ENCODE measurements at places on chromosomes 3 and 15.

- no peak for DNase-seq
Measured at GRCh38 chr3:138781012-138781470, 53.7 kb downstream of the PIK3CB start.

DNA sequence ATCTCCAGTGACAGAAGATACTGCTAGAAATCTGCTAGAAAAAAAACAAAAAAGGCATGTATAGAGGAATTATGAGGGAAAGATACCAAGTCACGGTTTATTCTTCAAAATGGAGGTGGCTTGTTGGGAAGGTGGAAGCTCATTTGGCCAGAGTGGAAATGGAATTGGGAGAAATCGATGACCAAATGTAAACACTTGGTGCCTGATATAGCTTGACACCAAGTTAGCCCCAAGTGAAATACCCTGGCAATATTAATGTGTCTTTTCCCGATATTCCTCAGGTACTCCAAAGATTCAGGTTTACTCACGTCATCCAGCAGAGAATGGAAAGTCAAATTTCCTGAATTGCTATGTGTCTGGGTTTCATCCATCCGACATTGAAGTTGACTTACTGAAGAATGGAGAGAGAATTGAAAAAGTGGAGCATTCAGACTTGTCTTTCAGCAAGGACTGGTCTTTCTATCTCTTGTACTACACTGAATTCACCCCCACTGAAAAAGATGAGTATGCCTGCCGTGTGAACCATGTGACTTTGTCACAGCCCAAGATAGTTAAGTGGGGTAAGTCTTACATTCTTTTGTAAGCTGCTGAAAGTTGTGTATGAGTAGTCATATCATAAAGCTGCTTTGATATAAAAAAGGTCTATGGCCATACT lies 4.0 kb downstream of the B2M start:
- no peak for DNase-seq

- no peak for DNase-seq
Measured at GRCh38 chr3:193149998-193150397, 91.0 kb upstream of the PLAAT1 start.

- no peak for DNase-seq
Measured at GRCh38 chr3:10495003-10495402, 10.4 kb downstream of the ATP2B2 start.

DNA sequence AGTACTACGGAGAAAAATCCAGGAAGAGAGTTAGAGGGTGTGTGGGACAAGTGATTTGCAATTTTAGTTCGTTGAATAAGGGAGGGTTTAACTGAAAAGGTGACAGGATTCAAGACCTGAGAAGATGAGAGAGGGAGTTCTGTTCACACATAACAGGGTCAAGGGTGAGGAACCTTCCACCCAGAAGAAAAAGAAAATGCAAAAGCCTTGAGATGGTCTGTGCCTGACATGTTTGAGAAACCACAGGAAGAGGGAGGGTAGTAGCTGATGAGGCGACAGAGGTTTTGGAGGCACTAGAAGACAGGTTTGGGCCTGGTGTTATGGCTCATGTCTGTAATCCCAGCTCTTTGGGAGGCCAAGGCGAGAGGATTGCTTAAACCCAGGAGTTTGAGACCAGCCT lies 591 bp upstream of the SLC25A20 start:
- DNase-seq: no peak

- no peak for DNase-seq
Measured at GRCh38 chr3:123476967-123477750, 28.3 kb upstream of the ADCY5 start.

DNA sequence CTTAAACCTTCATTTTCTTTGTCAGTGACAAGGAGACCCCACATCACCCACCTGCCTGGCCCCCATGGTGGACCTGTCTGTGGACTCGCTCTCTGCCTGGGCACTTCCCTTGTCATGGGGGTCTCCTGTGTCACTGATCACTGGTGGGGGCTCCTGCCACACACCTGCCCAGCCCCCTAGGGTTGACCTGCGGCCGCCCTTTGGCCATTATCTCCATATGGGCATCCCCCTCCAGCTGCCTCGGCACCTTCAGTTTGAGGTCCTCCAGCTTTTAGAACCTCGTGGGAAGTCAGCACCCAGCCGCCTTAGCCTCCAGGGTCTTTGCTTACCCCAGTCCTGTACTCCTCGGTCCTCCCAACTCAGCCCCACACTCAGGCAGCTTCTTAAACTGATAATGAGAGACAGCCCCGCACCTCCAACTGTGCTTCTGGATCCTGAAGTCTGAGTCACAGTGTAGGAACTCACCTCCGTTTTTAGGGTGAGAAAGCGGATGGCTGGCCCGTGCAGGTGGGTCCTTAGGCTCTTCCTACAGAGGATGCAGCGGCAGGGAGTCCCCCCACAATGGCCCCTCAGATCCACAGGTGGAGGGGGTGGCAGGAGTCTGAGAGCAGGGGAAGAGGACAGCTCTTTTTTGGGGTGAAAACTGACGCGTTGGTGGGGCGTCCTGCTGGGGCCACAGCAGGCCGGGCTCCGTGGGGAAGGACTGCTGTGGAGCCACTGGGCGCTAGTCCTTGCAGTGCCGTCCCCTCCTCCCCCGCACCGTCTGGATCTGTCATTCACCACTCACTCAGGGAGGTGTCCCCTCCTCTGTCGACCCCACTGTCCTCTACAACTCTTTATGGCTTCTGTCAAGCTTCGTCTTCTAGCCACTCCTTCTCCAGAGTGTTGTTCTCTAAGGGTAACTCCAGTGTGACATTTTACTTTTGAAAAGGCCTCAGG lies 8.7 kb upstream of the PRR23E start:
- DNase-seq: no peak

GRCh38 chr3:159158801-159159200 lies 356.9 kb downstream of the MFSD1 start:
- no peak for DNase-seq

DNA sequence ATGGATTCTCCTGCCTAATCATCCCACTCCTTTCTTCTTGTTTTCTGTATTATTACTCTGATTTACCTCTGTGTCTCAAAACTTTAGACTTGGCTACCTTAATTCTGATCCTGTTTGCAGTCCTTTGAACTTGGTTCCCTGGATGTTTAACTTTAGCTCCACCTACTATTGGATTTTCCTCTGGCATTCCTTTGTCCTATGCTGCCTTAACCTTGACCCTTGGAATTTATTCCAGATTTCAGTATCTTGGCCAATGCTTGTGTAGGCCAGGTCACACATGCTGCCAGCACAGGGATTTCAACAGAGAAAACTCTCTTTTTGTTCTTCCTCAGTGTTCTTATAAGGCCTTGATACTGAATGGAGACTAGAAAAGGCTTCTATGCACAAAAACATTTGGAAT lies 65.0 kb upstream of the DNAJC19 start:
- DNase-seq: no peak

DNA sequence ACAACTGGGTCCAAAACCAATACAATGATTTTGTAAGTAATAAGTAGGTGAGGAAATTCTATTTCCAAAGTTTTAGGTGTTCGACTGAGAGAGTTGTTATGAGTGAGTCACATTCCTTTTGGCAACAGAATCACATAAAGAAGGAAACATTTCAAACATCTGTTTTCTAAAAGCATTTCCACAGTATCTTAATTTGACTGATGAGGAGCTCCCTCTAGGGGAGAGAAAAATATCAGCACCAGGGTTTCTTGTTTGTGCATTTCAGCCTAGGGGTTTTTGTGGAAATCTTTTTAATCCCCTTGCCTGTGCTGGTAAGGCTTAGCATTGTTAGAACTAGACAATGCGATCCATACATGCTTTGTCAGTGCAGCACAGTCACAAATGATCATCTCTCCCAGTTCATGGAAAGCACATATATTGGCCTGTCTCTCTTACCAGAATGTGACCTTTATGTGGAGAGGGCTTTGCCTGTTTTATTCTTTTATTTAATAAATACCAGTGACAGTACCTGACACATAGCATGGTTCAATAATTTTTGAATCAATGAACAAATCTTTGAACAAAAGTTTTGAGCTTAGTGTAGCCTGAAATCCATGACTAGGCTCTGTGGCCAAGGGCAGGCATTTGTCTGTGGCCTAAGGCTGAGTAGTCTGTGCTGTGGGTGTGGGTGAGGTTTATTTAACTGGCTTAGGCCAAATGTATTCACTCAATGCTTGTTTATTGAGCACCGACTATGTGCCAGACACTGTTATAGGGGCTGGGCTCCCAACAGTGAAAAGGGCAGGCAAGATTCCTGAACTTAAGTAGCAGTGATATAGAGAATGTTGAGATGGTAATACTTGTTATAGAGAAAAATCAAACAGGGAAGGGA lies 21.1 kb upstream of the IQCF6 start:
- no peak for DNase-seq

DNA sequence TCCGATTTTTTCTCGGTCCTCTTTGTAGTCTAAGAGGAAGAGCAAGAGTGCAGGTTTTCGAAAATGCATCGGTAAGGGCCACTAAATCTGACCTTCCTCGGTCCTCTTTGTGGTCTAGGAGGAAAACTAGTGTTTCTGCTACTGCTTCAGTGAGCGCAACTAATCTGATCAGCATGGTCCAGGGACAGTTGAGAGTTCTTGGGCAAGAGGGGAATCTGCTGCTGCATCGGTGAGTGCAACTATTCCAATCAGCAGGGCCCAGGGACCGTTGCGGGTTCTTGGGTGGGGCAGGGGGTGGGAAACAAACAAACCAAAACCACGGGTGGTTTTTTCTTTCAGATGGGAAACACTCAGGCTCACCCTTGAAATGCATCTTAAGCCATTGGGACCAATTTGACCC lies 10.5 kb upstream of the OSBPL11 start:
- no peak for DNase-seq

DNA sequence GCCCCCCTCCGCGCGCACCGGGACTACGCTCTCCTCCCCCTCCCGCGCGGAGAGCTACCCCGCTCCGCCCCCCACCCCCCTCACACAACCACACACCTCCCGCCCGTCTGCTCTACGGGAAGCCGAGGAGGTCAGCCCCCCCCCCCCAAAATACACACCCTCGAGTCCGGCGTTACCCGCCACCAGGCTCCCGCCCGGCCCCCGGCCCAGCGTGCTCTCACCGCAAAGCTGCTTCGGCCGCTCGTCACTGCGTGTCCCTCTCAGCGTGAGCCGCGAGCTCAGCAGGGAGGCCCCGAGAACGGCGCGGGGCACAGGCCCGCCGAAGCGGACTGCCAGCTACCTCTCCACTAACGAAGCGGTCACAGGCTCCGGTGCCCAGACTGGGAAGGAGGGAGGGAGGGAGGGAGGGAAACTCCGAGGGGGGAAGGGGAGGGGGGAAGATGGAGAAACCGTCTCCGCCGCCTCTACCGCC lies 252 bp downstream of the SIN3A start:
- DNase-seq: no peak

DNA sequence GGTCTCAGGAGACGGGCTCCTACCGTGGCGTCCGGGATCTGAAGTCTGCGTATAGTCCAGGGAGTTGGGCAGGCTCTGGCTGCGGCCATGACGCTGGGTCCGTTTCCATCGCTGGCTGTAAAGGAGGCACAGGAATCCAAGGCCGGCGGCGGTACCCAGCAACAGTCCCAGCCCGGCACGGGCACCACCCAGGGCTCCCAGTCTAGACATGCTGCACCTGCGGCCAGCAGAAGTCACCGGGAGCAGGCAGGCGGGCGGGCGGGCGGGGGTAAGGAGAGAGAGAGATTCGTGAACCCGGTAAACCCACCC lies 526 bp downstream of the RMDN3 start:
- DNase-seq: no peak

DNA sequence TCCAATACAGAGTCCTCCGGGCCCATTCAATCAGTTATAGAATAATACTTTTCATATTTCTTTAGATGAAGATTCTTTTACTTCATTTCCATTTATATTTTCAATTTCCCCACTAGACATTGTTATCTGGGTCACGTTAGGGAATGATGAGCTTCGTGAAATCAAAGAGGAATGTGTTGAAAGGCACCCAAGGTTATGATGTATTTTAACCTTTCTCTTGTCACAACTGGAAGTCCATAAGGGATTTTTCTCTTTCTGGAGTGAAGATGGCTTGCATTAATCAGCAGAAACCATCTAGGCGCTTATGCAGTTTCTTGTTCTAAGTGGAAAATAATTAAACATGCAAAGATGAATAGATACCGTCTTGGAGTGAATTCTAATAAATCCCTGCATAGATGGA lies 180.5 kb downstream of the FEZF2 start:
- DNase-seq: no peak

DNA sequence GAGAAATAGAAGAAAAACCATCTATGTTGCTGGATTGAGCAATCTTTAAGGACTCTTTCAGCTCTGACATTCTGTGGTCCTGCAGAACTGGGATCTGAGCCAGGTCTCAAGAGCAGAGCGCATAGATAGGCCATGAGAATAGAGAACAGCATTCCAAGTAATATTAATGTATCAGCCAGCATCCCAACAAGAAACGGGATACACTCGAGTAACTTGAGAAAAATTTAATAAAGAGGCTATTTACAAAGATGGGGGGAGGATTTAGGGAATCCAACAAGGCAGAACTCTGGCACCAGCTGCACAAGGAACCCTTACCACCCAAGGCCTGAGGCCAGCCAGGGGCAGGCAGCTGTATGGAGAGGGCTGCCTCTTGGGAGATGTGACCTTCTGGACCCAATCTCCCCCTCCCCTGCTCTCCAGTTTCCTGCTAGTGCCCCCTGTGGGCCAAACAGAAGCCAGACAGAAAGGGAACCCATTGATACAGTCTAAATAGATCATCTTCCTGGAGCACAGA lies 8.2 kb downstream of the TMOD2 start:
- DNase-seq: no peak

GRCh38 chr15:77144026-77144425 lies 73.1 kb upstream of the TSPAN3 start:
- no peak for DNase-seq

DNA sequence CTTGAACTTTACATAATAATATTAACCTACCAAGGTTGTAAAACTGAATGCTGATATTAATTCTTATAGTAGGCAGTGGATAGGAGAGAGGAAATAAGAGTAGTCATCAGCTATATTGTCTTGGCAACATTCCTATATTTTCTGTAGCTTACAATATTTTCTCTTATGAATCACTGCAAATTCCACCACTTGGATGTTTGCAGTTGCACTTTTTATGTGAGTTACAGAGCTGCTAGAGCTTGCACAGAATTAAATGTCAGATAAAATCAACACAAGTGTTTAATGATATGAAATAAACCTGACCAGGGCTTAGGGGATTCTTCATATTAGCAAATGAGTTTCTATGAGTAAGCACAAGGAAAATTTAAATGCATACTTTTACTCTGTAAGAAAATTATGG lies 1710.1 kb downstream of the SI start:
- DNase-seq: no peak

DNA sequence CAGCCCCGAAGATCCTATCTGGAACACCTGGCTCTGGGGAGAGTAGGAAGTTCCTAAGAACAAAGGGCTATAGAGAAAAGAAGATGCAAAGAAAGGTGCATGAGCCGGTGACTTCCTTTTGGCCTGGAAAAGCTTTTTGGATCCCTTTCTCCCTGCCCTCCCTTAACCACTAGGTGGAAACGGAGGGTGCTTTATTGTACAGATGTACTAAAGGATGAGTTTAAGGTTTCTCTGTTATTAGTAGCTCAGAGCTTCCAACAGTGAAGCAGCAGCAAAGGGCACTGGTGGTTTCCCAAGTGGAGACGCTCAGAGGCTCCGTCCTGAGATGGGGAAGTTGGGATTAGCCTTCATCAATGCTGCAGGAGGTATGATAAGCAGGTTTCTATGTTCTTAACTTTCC lies 5.9 kb upstream of the ADGRG7 start:
- no peak for DNase-seq

GRCh38 chr3:49161197-49161596 lies 4.9 kb downstream of the CCDC71 start:
- DNase-seq: no peak

- DNase-seq: no peak
Measured at GRCh38 chr15:84681831-84682230, 23.8 kb upstream of the NMB start.

- DNase-seq: no peak
Measured at GRCh38 chr15:77282333-77282732, 137.6 kb downstream of the PEAK1 start.

- DNase-seq: no peak
Measured at GRCh38 chr3:84125201-84125721, 833.5 kb upstream of the CADM2 start.
